ENCODE measurements at places on chromosomes 5 and 9.

DNA sequence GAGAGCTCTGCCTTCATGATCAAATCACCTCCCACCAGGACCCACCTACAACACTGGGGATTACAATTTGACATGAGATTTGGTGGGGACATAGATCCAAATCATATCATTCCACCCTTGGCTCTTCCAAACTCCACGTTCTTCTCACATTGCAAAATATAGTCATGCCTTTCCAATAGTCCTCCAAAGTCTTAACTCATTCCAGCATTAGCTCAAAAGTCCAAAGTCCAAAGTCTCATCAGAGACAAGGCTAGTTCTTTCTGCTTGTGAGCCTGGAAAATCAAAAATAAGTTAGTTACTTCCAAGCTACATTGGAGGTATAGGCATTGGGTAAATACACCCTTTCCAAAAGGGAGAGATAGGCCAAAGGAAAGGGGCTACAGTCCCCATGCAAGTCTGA, 186.9 kb upstream of the PAPPA start:
- DNase-seq, result no peak

- DNase-seq, result peak; percentile 71
Observed at GRCh38 chr9:35696520-35697215, 6.9 kb upstream of the TPM2 start.

GRCh38 chr9:22446589-22446949, at the start of gene DMRTA1:
Gene DMRTA1 (plus strand): TSS chr9:22446824. CDS start chr9:22447066, 242 bp downstream.
- DNase-seq, result no peak

- no peak for DNase-seq
Observed at GRCh38 chr9:98806394-98807035, 955 bp upstream of the GALNT12 start.

DNA sequence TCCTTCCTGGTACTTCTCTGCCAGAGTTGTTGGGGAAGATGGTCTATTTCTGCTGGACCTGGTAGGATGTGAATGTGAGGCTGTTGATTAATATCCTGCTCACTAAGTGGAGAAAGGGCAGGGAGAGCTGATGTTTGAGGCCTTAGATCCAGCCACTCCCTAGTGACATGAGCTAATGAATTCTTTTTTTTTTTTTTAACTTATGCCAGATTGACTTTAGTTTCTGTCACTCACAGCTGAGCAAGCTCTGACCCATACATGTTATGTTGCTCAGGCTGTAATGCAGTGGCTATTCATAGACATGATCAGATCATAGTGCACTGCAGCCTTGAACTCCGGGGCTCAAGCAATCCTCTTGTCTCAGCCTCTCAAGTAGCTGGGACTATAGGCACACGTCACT, 75.1 kb upstream of the SPRY4 start:
- DNase-seq, result no peak

DNA sequence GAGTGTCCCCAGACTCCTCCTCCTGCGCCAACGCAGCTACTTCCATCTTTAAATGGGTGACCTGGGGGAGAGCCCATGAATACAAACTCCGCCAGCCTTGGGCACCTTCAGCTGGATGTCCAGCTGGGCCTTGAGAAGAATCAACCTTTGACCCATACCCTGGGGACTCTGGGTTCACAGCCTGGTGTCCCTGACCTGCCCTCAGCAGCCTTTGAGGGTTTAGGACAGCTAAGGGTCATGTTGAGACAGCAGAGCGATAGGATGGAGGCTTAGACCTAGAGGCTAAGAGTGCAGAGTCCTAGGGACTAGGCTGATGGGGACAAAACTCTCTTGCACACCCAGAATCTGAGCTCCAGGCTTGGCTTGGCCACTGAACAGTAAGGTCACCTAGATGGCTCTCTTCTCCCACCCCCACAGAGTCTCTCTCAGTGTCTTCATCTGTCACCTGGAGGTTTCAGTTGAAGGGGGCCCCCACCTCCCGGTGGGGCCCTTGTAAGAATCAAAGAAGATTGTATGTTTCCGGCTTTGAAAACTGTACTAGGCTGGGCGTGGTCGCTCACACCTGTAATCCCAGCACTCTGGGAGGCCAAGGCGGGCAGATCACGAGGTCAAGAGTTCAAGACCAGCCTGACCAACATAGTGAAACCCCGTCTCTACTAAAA, 6.7 kb upstream of the AQP3 start:
- DNase-seq, result peak; percentile 12

DNA sequence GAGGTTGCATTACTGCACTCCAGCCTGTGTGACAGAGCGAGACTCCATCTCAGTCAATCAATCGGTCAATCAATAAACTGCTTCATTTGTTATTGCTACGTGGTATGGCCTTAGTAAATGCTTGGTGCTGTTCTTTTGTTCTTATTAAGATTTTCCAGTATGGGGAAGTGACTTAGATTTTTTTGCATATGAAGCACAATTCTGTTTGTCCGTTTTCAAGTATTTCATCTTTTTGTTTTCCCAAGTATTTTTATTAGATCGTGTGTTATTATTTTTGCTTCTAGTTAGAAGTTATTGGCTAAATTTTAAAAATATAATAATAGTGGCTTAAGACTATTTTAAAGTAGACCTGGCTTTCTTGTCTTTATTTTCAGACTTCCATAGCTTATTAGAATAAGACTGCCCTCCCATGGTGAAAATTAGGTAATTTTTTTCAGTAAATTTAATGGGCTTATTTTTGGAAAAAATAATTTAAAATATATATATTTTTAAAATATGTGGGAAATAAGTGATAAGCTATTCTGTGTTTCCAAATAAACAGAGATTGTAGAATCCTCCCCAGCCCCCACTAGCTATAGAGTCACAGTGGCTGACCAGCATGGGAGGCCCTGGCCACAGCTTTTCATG, 14.7 kb upstream of the OMD start:
- peak; percentile 31 for DNase-seq

DNA sequence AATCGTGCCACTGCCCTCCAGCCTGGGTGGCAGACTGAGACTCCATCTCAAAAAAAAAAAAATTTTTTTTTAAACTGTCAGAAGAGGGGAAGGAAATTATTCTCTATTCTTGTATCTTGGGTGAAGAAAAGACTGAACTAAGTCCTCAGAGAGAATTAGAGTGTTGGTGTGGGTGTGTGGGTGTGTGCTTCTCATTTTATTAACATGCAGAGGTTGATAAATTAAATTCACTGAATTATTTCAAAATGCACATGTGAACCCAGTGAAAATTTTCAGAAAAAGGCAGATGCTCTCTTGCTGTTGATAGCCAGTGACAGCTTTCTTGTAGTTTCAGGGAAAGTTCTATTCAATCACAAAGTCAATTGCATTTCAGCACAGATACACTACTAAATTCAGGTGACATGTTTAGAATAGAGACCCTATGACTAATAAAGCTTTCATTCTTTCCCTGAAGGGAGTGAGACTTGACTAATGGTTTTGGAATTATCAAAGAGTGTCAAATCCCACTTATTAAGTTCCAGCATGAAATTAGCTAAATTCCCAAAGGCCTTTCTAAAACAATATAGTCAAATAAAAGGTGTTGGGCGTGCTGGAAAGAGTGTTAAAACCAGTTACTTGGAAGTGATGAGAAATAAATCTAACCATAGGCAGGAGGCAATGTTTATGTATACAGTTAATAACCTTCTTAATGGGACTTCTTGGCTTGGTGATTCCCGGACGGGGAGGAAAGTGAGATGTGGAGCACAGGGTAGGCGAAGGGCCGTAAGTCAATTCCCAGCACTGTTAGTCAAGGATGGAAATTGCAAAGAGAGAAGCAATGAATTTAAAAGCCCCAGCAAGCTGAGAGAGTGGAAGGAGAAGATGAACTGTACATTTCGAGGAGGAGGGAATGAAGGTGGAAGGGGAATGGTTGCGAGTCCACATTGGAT, 103.2 kb upstream of the SPATA31D4 start:
- no peak for DNase-seq

DNA sequence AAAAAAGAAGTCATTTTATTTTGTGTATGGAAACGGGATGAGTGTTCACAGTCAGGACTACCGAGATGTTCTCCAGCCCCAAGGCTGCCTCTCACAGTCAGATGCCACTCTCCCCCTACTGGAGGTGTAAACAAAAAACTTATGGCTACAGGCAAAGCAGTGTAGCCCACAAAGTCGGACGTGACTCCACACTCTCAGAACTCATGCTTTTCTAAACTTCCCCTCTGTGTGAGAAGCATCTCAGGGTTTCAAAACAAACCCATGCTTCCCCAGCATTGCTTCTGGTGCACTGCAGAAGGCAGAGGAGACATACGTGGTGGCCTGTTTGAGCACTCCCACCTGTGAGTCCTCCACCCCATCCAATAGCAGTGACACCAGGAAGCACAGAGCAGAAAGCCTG, 580.3 kb downstream of the BNC2 start:
- DNase-seq, result no peak

GRCh38 chr5:177378884-177379883, 5.0 kb upstream of the SLC34A1 start:
- DNase-seq, result no peak

GRCh38 chr5:34898258-34898895, 16.9 kb downstream of the RAD1 start:
- DNase-seq, result peak; percentile 57

DNA sequence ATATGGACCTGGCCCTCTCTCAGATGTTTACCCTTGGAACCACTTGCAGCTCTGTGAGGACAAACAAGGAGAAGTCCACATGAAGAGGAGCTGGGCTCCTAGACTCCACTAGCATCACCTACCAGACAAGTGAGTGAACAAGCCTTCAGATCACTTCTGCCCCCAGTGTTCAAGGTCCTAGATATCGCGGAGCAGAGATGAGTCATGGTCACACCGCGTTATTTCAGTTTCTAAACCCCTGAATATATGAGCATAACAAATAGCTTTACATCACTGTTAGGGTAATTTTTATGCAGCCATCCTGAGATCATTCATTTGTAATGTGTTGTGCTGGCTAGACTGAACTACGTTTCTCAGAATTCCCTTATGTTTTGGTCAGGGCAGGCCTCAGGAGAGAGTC, 77.0 kb upstream of the DAP start:
- no peak for DNase-seq

- no peak for DNase-seq
Observed at GRCh38 chr5:158546748-158547147, 553.0 kb downstream of the EBF1 start.

GRCh38 chr5:149757197-149757947, 27.3 kb downstream of the PPARGC1B start:
- DNase-seq, result no peak

DNA sequence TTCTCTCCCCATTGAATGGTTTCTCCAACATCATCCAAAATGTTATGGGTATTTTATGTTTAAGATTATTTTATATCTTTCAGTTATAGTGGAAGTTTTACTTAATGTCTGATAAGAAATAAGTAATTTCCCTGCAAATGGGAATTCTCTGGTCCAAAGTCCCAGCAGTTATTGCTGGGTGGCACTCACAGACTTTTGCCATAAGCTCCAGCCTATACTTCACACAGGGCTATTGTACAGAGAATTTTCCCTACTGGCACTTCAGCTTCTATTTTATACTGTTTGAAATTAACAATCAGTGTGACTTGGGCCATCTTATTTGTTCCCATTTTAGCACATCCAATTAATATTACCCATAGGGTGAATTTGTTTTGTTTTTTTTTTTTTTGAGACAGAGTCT, 32.9 kb downstream of the CD14 start:
- no peak for DNase-seq

DNA sequence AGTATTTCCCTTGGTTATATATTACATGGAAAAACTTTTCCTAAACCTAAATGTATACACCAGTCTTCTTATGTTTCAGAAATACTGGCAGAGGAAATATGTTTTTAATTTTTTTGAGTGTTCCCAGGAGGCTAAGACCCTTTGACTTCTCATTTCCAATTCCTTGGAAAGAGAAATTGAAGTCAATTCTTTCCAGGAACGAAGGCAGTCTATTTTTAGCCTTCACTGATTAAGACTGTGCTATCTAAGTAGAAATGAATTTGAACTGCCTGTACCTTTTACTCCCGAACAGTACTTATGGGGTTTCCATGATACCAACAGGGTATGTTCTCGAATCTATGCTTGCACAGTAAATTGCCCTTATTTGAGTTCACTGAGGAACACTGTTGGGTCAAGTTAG, 340.3 kb upstream of the CD180 start:
- DNase-seq, result no peak

GRCh38 chr5:41751867-41752266, 118.4 kb downstream of the OXCT1 start:
- no peak for DNase-seq

DNA sequence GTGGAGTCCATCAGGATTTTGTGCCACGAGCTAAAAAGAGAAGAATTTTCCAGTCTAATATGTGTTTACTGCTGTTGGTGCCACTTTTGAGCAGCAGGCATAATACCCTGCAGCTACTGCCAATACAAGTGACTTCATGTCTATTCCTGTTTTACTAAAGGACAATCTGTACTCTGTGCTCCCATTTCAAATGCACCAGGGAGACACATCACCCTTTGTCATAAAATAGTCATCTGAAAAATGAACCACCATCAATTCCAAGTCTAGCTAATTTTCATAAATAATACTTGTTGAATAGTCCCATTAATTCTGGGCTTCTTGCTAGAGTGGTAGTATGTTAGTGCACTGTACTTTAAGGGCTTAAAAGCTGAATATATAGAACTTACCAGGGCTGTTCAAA, 8.9 kb upstream of the PKD2L2 start:
- DNase-seq, result no peak

DNA sequence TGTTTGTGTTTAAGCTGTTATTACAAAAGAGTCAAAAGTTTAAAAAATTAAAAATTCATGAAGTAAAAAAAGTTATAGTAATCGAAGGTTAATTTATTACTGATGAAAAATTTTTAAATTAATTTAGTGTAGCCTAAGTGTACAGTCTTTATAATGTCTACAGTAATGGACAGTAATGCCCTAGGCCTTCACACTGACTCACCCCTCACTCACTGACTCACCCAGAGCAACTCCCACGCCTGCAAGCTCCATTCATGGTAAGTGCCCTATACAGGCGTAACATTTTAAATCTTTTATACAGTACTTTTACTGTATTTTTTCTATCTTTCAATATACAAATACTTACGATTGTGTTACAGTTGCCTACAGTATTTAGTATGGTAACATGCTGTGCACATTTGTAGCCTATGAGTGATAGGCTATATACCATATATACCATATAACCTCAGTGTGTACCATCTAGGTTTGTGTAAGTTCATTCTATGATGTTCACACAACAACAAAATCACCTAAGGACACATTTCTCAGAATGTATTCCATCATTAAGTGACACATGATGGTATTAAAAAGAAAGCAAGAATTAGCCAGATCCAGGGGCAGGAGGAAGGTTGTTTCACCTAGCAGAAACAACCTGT, 40.1 kb downstream of the DCAF10 start:
- DNase-seq, result no peak

- DNase-seq, result no peak
Observed at GRCh38 chr5:124612023-124612422, 134.4 kb downstream of the ZNF608 start.

- DNase-seq, result no peak
Observed at GRCh38 chr9:75880618-75881017, 9.9 kb upstream of the PCSK5 start.

- no peak for DNase-seq
Observed at GRCh38 chr5:61342071-61342501, 10.0 kb downstream of the ZSWIM6 start.

DNA sequence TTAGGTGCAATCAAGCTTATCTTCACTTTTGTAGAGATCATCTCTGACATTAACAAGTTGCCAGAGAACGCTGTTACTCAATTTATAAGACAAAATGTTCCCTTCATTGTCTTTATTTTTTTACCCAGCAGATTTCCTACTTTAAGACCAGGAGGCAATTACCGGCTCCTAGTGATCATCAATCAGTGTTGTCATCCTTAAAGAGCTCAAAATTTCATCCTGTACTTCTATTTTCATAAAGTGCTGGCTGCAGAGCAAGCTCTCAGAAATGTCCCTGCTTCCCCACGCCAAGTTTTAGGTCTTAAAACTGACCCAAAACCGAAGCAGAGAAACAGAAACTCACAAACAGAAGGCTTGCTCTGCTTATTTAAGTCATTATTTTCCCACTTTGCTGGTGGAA, 82.9 kb downstream of the PJA2 start:
- DNase-seq, result no peak
